ENCODE measurements at places on chromosomes 16 and 17.

- no peak for DNase-seq
Observed at GRCh38 chr17:31491376-31492131, 100.1 kb downstream of the RAB11FIP4 start.

DNA sequence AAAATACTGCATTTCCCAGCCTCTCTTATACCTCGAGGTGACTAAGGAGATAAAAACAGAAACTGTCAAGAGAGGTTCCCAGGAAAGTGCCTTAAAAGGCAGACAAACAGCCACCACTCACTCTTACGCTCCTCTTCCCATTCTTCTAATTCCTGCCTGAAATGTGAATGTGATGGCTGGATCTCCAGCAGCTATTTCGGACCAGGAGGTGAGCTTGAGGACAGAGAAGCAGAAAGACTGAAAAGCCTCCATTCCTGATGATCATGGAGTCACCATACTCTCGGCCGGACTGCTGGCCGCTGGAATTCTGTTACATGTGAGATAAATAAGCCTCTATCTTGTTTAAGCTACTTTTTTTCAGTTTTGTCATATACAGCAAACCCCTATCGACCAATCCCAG is 41.4 kb upstream of the ABR start:
- DNase-seq = no peak

DNA sequence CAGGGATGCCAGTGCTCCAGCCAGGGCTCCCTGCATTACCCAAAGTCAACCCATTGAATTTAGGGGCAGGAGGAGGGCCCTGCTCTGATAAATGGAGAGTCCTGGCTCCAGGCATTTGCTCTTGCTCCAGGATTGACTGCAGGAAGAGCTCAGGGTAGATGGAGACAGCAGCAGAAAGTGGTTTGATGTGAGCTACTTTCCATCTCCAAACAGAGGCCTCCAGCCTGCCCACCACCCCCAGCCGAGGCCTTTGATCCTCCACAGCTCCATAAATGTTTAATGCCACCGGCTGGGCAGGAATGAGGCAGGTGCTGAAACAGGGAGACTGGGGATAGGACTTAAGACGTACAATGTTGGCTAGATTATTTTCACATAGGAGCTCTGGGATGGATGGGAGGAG is 4.3 kb upstream of the SEZ6 start:
- DNase-seq = no peak

DNA sequence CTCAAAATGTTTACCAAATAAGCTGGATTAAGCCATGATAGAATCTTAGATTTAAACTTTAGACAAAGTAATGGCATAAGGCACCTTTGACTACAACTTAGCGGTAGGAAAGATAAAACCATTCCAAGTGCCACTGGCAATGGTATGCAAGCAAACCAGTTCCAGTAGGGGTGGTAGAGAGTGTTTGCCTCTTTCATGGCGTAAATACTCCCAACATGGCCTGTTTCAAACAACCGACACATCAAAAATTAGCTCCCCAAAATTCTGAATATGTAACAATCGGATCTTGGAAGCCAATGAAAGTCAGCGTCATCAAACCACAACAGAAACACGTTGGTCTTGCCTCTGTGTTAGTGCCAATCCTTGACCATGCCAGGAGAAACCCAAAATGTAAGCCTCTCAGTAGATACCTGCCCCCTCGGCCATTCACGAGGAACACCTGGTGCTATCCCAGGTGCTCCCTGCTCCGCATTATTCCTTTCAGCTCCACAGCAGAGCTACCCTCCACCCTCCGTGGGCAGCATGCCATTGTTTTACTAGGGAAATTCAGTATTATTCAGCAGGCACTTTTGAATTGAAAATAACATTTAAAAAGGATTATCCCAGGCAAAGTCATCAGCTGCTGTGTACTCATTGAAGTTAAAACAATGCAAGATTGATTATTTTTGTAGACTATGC is 307.8 kb upstream of the CDH11 start:
- no peak for DNase-seq

DNA sequence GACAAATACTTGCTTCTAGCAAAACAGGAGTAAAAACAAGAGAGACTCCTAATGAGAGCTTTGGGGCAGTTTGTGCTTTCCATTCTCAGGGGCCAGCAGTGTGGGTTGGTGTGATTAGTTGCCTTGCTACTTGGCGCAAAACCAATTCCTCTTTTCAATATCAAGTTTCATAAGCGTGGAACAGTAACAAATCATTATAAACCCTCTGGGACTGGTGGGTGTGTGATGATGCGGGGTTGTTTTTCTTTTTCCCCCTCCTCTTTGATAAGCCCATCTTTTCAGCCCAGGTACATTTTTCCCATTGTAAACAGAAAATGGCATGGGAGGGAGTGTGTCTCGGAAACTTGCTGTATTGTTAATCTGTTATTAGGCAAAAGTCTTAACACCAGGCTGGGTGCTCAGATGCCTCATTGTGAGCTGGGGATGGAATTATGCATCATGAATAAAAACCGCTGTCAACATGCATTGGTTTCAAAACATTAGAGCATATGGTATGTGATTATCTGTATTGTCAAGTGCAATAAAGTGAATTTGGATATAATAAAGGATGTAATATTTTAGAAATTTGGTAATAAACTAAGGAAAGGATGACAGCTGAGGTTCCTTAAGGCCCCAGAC is 166.4 kb downstream of the CCDC182 start:
- no peak for DNase-seq

DNA sequence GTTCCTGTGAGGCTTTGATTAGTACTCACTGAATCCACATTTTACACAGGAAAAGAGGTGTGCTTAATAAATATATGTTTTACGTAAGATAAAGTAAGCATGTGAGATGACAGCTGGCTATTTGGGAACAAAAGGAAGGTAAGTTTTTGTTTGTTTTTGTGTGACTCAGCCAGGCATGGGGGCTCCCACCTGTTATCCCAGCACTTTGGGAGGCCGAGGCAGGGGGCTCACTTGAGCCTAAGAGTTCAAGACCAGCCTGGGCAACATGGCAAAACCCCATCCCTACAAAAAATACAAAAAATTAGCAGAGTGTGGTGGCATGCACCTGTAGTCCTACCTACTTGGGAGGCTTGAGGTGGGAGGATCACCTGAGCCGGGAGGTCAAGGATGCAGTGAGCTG is 17.9 kb downstream of the GPR142 start:
- DNase-seq = no peak

DNA sequence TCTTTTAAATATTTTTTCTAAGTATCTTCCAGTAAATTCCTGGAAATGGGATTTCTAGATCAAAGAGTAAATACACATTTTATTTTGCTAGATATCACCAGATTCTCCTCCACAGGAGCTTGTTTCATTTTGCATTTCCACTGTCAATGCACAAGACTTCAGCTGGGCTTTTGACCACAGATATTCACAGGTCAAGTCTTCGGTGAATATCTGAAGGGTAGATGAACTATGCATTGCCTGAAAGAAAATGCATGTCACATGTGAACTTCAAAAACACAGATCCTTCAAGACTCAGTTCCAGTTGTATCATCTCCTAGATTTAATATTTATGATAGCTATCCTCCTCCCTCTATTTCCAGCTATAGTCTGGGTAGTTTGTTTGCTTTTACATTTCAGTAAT is 963.6 kb upstream of the GOT2 start:
- DNase-seq = no peak

DNA sequence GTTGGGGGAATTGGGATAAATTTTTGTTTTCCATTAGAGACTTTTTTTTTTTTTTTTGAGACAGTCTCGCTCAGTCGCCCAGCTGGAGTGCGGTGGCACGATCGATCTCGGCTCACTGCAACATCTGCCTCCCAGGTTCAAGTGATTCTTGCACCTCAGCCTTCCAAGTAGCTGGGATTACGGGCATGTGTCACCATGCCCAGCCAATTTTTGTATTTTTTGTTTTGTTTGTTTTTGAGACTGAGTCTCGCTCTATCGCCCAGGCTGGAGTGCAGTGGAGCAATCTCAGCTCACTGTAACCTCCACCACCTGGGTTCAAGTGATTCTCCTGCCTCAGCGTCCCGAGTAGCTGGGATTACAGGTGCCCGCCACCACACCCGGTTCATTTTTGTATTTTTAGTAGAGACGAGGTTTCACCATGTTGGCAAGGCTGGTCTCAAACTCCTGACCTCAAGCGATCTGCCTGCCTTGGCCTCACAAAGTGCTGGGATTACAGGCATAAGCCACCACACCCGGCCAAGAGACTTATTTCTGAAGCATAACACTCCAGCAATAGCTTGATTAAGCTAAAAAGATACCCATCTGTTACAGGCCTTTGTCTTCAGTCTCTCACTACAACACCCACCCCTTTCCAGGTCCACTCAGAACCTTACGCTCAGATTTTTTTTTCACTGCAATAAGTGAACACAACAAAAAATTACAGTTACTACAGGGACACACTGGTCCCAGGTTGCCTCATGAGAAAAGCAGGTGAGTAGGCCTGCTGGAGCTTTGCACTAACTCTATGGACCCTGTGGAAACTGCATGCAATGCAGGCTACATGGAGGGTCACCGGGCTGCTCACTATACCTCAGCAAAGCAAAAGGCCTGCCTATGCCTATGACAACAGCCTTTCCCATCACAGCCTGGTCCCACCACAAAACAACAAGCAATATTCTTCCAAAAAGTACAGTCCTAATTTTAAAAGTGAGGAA is 34.6 kb downstream of the KANSL1 start:
- DNase-seq = no peak

GRCh38 chr17:69093279-69093789 is 32.6 kb upstream of the ABCA9 start:
- no peak for DNase-seq

DNA sequence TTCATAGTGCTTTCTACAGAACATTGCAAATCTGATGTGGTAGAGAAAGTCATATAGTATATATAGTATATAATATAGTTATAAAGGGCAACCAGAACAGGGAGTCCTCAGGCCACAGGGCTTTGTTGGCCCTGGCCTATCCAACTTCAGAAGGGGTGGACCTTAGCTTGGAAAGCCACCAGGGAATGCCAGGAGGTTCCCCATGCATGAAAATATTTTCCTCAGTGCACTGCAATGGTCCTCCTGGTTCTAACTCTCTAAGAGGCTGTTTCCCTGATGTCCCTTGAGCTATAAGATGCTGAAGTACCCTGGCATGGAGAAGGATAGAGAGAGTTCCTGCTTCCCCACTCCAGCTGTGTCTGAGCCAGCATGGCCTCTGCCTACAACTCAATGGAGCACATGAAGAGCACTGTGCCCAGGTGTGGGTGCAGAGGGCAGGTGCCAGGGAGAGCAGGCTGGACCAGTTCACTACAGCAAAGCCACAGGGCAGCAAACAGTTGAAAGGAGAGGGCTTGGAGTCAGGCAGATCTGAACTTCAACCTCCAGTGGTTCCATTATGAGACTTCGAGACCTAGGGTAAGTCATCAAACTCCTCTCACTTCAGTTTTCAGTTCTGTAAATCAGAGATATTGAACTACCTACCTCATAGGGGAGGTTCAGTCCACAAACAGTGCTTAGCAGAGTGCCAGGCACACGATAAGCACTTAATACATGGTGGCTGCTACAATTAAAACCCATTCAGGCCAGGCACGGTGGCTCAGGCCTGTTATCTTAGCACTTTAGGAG is 183.1 kb downstream of the SALL1 start:
- no peak for DNase-seq

- no peak for DNase-seq
Observed at GRCh38 chr17:79888811-79889634, 49.8 kb upstream of the CBX4 start.

DNA sequence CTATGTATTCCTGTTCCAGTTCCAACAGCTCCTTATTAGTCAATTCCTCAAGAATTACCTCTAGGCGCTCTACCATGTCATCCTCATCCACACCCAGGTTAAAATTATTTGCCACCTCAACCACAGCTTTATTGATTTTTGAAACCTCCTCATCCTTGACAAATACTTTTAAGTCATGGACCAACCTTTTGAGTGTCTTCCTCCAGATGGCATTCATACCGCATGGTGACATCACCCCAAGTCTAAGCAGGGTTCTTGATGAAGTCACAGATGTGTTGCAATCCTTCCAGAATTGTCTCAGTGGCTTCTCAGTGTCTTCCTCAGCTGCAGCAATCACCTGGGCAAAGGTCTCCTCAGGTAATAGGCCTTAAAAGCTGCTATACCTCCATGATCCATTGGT is 40.1 kb downstream of the BCL7C start:
- DNase-seq = no peak

DNA sequence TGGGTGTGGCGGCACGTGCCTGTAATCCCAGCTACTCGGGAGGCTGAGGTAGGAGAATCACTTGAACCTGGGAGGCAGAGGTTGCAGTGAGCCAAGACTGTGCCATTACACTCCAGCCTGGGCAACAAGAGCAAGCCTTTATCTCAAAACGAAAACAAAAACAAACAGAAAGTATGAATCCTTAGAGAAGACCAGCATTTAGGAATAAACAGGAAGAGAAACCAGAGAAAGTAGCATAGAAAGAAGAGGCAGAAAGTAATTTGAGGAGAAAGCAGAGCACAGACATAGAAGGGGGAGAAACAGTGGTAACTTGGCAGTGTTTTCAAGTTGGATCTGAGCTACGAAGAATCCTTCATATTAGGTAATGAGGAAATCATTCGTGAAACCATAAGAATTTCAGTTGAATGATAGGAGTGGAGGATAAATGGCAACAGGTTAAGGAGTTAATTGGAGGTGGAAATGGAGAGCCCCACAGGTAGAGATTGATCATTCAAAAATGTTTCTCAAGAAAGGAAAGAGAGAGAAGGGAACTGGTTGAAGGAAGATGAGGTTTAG is 9.7 kb upstream of the CCL2 start:
- no peak for DNase-seq
